ENCODE measurements at places on chromosomes 5 and 9.

- DNase-seq: no peak
These were observed 66.6 kb downstream of the ZNF474 start for GRCh38 chr5:122195802-122196394.

GRCh38 chr5:79408028-79408427, 105.9 kb downstream of the HOMER1 start:
- no peak for DNase-seq

DNA sequence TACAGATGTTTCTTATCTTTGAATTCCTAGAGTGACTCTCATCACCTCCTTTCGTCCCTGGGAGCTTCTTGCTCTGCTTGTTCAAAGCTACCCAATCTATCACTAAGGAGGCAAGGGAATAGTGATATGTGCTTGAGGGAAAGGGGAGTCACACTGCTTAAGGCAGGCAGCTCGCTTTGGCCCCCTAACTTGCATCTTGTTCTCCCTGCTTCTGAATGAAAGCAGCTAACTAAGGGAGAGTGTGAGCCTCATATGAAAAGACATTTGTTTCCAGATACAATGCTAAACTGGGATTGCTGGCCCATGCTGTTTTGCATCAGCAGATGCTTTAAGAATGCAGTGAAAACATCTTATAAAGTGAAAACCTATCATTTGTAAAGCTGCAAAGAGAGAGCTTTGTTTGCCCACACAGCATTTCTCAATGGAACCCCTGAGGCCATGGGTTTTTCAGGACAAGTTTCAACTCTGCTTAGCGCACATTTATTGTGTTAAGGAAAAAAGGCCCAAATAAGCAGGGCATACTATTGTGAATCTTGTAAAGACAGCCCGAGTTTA, 367.9 kb upstream of the ADAMTSL1 start:
- no peak for DNase-seq

DNA sequence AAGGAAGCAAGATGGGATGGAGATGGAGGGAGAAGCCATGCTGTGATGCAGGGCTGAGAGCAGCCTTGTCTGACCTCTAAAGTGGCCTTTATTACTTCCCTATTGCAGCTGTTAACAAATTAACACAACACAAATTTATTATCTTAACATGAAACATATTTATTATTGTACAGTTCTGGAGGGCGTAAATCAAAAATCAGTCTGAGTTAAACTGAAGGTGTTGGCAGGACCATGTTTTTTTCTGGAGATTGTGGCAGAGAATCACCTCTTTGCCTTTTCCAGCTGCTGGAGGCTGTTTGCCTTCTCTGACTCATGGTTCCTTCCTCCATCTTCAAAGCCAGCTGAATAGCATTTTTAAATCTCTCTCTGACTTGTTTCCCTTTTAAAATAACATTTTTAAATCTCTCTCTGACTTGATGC, 7.2 kb upstream of the MCC start:
- DNase-seq: no peak

DNA sequence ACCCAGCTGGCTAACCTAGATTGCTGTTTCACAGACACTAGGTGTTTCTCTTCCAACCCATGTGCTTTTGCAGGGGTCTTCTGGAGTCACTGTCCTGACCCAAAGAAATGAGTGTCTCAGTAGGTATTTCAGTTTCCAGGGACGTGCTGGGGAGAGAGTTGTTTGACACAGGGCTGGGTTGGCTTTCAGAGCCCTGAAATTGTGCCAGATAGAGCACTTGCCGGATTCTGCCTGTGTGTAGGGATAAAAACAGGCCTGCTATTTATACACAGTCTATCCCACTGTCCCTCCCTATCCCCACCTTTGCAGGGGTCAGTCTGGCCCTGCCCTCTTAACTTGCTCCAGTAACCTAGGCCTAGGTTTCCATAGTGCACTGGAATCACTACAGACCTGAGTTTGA, 957 bp upstream of the HBEGF start:
- no peak for DNase-seq

DNA sequence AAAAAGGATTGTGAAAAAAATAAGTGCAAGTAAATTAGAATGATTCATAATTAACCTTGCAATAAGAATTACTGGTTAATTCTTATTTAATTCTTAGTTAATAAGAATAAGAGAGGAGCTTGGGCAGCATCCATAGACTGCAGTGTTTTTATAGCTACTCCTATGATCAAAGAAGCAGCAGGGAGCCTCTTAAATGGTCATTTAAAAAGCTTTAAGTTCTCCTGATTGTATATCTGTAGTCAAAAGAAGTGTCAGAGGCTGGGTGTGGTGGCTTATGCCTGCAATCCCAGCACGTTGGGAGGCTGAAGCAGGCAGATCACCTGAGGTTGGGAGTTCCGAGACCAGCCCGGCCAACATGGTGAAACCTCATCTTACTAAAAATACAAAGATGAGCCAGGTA, 14.4 kb downstream of the ACER2 start:
- DNase-seq: no peak

GRCh38 chr9:115884846-115885245, 268.7 kb upstream of the PAPPA start:
- no peak for DNase-seq

DNA sequence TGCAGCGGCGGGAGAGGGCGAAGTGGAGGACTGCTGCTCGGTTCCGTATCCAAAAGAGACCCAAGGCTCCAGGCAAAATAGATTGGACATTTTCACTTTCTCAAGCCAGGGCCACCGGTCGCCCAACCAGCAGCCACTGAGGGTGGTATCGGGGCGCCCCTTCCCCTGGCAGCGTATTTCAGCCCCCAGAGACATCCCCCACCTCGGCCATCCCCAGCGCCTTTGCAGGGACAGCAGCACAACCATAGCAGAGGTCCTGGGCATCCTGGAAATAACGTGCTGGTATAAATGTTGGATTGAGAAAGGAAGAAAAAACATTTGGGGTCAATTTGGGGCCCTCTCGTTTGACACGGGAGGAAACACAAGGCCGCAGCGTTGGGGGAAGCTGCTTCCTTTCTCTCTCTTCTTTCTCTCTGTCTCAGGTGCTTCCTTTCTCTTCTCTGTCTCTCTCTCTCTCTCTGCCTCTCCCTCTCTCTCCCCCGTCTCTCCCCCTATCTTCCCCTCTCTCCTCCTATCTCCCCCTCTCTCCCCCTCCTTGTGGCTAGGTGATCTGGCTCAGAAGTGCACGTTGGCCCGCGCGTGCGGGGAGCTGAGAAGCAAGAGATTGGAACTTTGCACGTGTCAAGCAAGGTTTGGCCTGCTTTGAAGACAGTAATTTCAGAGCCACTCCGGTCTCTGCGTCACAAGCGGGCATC, 624 bp upstream of the RETREG1 start:
- no peak for DNase-seq

GRCh38 chr5:142561486-142562097, 124.3 kb downstream of the FGF1 start:
- DNase-seq: no peak

DNA sequence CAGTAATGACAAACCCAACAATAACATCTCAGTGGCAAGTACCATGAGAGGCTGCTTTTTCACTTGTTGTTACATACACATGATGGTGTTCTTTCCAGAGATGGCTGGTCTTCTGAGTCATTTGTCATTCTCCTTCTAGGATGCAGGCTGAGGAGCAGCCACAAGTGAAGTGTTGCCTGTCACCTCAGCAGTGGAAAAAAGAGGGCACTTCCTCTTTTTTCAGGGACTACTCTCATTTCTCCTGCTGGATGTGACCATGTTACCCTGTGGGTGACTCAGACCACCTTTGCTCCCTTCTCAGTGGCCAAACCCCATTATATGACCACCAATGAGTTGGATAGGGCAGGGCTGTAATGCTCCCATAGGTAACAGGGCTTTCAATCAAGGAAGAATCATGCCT, 587.0 kb upstream of the ADAMTS16 start:
- no peak for DNase-seq
